AML-193 (cell line): ENCODE measurements at places on chromosomes 13 and 19.
A peak's percentile ranks its signal among the peaks of the same experiment; 100 is the strongest.

DNA sequence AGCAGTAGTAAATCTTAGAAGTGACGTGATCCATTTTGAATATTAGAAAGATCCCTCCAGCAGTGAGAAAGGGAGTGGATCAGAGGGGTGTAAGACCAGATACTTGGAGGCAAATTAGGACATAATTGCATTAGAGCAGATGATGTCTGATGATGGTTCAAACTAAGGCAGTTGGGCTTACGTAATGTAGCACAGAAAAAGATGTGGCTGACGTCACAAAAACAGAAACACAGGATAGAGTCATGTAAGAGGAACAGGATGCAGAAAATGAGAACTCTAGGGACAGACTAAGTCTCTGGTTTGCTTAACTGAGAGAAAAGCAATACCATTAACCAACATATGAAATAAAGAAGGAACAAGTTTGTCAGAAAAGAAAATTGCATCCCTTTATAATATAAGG is 392.5 kb upstream of the DACH1 start:
- peak; percentile 45 for DNase-seq

- DNase-seq, result no peak
Measured at GRCh38 chr13:101204270-101205020, 211.9 kb downstream of the NALCN start.

DNA sequence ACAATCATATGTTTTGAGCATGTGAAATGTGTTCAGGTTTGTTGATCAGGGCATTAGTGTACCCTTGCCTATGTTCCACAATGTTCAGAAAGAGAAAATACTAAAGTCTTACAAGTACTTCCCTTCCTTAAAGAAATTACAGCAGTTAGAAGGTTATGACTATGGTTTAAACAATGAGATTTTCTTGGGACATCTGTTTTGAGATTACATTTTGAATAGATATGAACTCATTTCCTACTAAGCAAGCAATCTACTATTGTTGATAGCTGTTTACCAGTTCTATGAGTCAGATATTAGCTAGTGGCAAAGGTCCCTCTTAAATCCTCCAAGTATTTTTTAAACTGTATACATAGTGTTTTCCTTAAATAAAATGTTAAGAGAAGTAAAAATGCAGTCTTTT is 241.3 kb downstream of the DACH1 start:
- no peak for DNase-seq

- no peak for DNase-seq
Measured at GRCh38 chr13:103799028-103799427, 732.8 kb upstream of the SLC10A2 start.

GRCh38 chr13:74867460-74867859 is 614.5 kb downstream of the TBC1D4 start:
- no peak for DNase-seq

DNA sequence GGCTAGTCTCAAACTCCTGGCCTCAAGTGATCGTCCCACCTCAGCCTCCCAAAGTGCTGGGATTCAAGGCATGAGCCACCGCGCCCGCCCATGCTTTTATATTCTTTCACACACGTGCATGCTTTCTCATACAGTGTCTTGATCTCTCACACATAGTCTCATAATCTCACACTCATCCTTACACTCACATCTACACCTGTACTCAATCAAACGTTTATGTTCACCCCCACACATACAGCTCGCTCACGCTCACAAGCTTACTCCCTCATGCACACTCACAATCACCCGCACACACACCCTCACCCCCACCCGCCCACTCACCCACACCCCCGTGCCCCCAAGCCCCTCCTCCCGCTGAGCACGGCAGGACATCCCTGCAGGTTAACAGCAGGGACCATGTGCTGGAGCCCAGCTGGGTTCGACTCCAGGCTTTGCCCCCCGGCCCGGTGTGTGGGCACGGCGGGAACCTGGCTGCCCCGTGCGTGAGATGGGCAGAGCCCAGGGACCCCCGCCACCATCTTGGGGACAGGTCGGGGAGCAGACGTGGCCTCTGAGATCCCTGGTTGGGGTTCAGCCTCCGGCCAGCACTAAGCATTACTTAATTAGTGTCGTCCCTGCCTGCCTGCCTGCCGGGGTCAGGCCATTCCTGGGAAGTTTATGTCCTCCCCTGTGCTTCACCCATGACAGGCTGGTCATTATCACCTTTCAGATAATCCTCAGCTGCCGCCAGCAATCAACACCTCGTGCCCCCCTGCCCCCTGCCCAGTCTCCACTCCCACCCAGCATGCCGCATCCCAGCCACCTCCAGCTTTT is 11.4 kb downstream of the SBK2 start:
- no peak for DNase-seq

DNA sequence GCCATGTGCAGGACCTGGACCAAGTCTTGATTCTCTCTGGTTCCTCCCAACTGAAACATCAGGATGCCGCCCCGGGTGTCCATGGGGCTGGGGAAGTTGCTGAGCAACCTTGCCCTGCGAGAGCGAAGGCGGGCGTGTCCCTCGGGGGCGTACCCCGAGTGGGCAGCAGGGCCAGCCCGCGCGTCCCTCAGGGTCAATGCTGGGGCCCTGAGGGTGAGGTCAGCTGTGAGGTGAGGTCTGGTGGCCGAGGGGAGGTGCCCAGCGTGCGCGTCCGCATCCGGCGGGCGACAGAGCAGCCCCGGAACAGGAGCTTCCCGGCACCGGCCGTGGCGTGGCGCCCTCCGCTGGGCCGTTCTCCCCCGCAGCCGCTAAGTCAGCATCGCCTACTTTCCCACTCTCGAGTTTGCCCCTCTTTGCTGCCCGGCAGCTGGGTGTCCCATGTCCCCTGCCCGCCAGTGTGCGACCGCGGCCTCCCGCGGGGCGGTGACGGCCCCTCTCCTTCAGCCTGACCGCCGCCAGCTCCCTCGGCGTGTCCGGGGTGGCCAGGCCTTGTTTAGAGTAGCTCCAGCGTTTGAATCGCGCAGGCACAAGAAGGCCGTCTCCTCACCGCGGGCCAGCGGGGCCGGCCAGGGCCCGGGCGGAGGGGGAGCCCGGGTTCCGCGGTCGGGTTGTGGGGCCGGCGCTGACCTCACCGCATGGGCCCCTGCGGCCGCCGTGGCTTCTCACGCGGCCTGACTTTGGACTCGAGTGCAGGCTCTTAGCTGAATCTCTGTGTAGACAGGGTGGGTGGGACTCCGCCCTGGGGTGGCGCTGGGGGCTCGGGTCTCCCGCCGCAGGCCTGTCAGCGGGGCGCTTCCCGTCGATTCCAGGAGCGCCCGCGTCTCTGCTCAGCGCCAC is 33.0 kb downstream of the GJA3 start:
- peak; percentile 35 for DNase-seq

- DNase-seq, result no peak
Measured at GRCh38 chr13:94323764-94324758, 155.4 kb downstream of the DCT start.

GRCh38 chr19:18478545-18479311 is 40.8 kb upstream of the ISYNA1 start:
- DNase-seq, result peak; percentile 95

GRCh38 chr19:53961523-53962356 is 997 bp upstream of the CACNG8 start:
- DNase-seq, result no peak

- DNase-seq, result no peak
Measured at GRCh38 chr13:37956536-37956935, 87.0 kb upstream of the TRPC4 start.

- DNase-seq, result no peak
Measured at GRCh38 chr19:27746691-27747380, 1466.1 kb downstream of the UQCRFS1 start.

- no peak for DNase-seq
Measured at GRCh38 chr13:114035583-114036531, 62.0 kb upstream of the C13orf46 start.

DNA sequence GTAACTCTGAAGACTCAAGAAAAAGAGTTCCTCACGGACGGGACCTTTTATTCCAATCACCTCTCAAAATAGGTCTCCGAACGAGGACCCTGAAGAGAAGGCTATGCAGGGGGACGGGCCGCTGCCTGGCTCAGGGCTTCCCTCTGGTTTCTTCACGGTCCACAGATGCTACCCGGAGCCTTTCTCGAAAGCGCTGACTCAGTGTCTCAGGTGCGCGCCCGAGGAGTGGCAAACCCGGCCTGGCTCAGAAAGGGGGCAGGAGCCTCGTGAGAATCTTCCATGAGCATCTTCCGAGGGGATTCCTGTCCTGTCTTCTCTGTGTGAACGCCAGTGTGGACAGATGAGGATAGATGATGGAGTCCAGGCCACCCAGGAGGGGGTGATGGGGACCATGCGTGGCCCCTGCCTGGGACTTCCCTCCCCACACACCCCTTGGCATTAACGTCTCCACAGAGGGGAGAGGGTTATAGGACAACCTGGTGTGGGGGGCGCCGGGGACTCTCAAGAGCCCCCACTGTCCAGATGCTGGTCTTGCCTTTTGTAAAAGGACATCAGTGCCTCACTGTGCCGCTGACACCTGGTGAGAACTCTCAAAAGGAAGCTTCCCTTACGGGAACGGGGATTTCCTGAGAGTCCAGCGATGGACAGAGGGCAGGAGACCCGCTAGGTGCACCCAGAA is 16.5 kb downstream of the LSM4 start:
- DNase-seq, result no peak

DNA sequence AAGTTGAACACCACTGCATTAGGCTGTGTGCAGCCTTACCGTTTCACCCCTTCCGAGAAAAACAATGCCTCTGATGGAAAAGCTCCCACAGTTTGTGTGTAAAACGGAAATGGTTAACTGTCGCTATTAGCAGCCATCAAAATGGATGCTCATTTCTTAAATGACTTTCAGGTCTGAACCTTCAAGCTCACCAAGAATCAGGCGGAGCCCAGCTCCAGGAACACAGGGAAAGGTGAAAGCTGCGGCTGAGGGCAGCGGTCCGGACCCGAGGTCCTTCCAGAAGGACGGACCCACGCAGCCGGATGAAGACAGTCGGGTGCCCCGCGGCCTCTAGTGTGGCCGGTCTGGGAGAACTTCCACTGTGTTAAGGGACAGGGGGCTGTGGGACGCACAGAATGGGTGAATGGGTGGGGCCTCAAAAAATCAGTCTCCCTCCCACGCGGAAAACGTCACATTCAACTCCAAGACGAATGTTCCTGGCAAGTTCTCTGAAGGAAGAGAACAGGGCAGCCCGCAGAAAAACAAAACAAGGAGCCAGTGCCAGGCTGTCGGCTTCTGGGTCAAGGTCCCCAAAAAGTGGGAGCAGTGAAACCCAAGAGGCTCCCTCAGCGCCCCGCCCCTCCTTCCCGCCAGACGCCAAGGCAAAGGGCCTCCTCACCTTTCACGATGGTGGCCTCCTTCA is 4.9 kb downstream of the IRS2 start:
- no peak for DNase-seq

- DNase-seq, result no peak
Measured at GRCh38 chr19:39296055-39296645, at the start of gene IFNL1. Gene IFNL1 (plus strand): TSS chr19:39296407. CDS start chr19:39296422, 15 bp downstream.
